OCI-LY7 (cell line): ENCODE measurements at places on chromosomes 16 and 17. TPM values are rescaled to one million over a fixed set of nuclear protein-coding genes. Genes with fewer than 3 reads are reported as not detected.

Gene RAB11FIP4
- 14.9 and 15.0 TPM in 2 replicates for total RNA-seq

Gene CBFA2T3
- total RNA-seq, result 30.8 and 48.0 TPM in 2 replicates

Gene GLOD4
- total RNA-seq, result 79.7 and 86.8 TPM in 2 replicates

Gene TNFRSF13B
- 5.7 and 7.5 TPM in 2 replicates for total RNA-seq

Gene CIBAR2
- not detected in 2 replicates for total RNA-seq

Gene RHBDF1
- total RNA-seq, result 0.66 and 0.68 TPM in 2 replicates

Gene GP1BA
- total RNA-seq, result not detected in 2 replicates
